ENCODE measurements at places on chromosomes 11 and 22. TPM values are rescaled to one million over a fixed set of nuclear protein-coding genes. Genes with fewer than 3 reads are reported as not detected.

- DNase-seq = no peak
- peak overlapping the region; percentile 43 for H3K4me3 ChIP-seq
- peaks cover 86% of the 10 kb centered on the region for H3K27me3 ChIP-seq
- no peak overlapping the region for H3K27ac ChIP-seq
- no peaks in the 10 kb centered on the region for H3K36me3 ChIP-seq
- peaks cover 16% of the 10 kb centered on the region for H3K4me1 ChIP-seq
Observed at GRCh38 chr11:71252770-71253730, 673 bp upstream of the SHANK2 start.

DNA sequence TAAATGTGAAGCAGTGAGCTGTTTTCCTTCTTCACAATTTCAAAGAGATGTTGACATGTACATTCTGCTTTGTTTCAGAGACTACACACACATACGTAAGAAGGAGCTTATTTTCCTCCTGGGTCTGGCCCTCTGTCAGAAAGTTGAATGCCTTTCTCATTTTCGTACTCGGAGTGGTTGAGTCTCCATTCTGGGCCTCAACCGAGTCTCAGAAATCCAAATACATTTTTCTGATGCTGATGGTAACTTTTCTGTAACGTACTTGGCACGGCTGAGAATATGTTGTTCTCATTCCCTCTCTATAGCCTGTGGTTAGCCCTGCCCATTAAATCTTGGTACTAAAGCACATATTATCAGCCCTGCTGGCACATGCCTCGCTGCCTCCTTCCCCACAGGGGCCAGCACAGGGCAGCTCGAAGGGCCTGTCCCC is 25.3 kb downstream of the PARVA start:
- no peaks in the 10 kb centered on the region for H3K36me3 ChIP-seq
- H3K4me3 ChIP-seq = no peak overlapping the region
- no peak for DNase-seq
- H3K27ac ChIP-seq = peak overlapping the region; percentile 6
- H3K27me3 ChIP-seq = no peaks in the 10 kb centered on the region
- H3K4me1 ChIP-seq = peaks cover 64% of the 10 kb centered on the region

DNA sequence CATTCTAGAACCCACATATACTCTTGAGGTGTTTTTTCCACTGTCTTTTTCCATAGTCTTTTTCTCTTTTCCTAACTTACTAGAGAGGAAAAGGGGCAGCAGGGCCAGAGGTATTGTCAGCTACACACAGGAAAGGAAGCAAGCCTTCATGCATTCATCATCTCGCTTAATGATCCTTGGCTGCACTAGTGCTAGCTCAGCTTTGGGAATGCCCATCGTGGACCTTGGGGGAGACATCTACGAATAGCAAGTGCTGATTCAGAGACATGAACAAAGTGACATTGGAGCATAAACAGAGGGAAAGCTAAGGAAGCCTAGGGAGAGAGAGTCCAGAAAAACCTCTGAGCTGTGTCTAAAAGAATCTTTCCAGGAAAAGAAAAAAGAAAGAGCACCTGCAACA is 466.3 kb upstream of the ARHGAP42 start:
- H3K36me3 ChIP-seq = no peaks in the 10 kb centered on the region
- no peak for DNase-seq
- H3K4me3 ChIP-seq = no peak overlapping the region

GRCh38 chr11:99176430-99176829 is 155.7 kb downstream of the CNTN5 start:
- no peaks in the 10 kb centered on the region for H3K4me1 ChIP-seq
- no peaks in the 10 kb centered on the region for H3K27me3 ChIP-seq
- H3K36me3 ChIP-seq = no peaks in the 10 kb centered on the region
- no peak for DNase-seq
- no peak overlapping the region for H3K4me3 ChIP-seq

- H3K27ac ChIP-seq = peak overlapping the region; percentile 83
- H3K36me3 ChIP-seq = no peaks in the 10 kb centered on the region
- peaks cover 99% of the 10 kb centered on the region for H3K4me1 ChIP-seq
- H3K4me3 ChIP-seq = peak overlapping the region; percentile 37
- peak; percentile 82 for DNase-seq
Observed at GRCh38 chr11:118911880-118912741, 13.6 kb downstream of the BCL9L start.

- H3K36me3 ChIP-seq = no peaks in the 10 kb centered on the region
- no peak overlapping the region for H3K27ac ChIP-seq
Observed at GRCh38 chr22:43345761-43346301, 2.7 kb upstream of the SCUBE1 start.

GRCh38 chr11:113871336-113871735 is 4.0 kb downstream of the USP28 start:
- H3K27me3 ChIP-seq = no peaks in the 10 kb centered on the region
- no peak overlapping the region for H3K4me3 ChIP-seq
- H3K27ac ChIP-seq = peak overlapping the region; percentile 92
- no peaks in the 10 kb centered on the region for H3K36me3 ChIP-seq
- DNase-seq = no peak
- peaks cover 11% of the 10 kb centered on the region for H3K4me1 ChIP-seq

DNA sequence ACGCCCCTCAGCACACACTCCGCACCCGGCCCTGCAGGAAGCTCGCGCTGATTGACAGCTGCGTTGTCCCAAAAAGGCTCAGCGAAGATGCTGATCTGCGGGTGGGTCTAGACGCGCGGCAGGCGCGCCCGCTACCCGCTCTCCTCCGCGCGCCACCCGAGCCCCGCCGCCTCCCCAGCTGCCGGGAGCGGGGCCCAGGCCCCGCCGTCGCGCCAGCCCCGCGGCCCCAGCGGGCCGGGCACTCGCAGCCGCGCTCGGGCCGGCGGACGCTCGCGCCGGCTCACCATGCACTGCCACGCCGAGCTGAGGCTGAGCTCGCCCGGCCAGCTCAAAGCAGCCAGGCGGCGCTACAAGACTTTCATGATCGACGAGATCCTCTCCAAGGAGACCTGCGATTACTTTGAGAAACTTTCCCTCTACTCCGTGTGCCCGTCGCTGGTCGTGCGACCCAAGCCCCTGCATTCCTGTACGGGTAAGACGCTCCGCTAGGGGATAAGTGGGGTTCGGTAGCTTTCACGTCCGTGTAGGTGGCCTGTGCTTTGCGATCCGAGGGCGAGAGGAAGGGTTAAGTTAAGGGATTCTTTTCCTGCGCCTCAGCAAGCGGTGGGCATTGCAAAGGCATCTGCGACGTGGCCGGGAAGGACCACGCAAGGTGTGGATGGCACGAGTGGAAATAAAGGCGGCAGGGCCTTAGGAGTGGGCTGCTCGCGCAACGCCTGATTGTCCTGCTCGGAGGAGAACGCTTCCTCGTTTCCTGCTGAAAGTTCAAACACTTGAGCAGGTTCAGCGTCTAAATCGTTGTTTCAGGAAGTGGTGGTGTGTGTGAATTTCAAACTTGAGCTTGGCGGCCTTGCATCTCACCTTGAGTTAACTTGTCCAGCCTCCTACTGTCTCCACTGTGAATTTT is at the start of gene BARX2:
Gene BARX2 (plus strand): TSS at position 98 of the 907 bp plus-strand sequence. CDS start 188 bp downstream, at position 286.
- H3K4me3 ChIP-seq = peak within 1 kb of the TSS; percentile 31
- H3K27me3 ChIP-seq = peaks cover 24% of the 10 kb centered on the region
- H3K36me3 ChIP-seq = no peaks in the 10 kb centered on the region

DNA sequence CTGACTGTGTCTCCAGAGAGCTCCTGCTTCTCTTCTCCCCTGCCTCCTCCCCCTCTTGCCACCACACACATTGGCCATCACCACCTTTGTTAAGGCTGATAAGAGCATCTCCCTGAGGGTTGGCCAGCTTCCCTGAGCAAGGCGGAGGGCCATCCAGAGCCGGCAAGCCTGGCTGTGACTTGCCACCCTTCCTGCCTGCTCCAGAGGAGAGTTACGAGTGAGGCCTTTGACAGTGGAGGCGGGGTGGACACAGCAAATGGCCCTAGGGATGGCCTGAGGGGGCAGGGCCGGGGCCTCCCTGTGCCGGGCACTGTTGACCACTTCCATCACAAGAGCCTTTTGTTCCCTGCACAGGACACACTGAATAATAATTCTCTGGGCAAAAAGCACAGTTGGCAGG is 5.4 kb downstream of the FREY1 start:
- H3K27ac ChIP-seq = no peak overlapping the region
- peaks cover 49% of the 10 kb centered on the region for H3K27me3 ChIP-seq
- H3K36me3 ChIP-seq = no peaks in the 10 kb centered on the region

- H3K27me3 ChIP-seq = no peaks in the 10 kb centered on the region
- peak overlapping the region; percentile 39 for H3K27ac ChIP-seq
- H3K4me1 ChIP-seq = peaks cover 77% of the 10 kb centered on the region
Observed at GRCh38 chr22:38305471-38306448, 11.5 kb downstream of the CSNK1E start.

DNA sequence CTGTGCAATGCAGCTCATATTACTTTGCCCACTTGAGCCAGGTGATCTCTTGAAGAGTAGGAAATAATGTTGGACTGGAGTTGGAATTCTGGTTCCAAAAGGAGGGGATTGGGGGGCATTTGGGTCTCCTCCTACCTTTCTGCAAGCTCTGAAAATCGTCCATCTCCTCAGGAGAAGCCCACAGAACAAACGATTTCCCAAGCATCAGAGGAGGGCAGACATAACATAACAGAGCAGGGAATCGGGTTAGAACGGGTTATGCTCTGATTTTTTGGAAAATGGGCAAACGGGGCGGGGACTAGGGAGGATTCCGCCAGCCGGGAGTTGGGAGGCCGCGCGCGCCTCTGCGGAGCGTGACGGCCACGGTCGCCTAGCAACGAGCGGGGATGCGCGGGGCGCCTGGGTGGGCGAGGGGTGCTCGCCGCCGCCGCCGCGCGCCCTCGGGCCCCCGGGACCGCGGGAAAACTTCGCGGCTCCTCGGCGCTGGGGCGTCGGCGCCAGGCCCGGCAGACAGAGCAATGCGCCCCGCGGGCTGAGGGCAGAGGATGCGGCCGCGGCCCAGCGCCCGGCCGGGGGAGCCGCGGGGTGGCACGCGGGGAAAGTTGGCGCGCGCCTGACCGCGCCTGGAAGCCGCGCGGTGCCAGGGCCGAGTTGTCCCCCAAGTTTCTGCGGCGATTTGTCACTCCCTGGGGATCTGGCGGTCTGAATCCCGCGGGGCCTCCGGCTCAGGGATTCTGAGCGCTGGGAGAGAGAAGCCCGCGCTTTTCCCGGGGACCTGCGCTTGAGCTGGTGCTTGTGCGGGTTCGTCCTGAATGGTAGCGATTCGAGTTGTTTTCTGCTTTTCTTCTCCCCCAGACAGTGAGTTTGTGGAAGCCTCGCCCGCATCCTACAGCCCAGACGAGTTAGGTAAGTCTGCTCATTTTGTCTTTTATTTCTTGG is 27.8 kb upstream of the AMOTL1 start:
- peak; percentile 63 for DNase-seq
- H3K27me3 ChIP-seq = no peaks in the 10 kb centered on the region
- H3K36me3 ChIP-seq = no peaks in the 10 kb centered on the region
- peak overlapping the region; percentile 64 for H3K4me3 ChIP-seq

DNA sequence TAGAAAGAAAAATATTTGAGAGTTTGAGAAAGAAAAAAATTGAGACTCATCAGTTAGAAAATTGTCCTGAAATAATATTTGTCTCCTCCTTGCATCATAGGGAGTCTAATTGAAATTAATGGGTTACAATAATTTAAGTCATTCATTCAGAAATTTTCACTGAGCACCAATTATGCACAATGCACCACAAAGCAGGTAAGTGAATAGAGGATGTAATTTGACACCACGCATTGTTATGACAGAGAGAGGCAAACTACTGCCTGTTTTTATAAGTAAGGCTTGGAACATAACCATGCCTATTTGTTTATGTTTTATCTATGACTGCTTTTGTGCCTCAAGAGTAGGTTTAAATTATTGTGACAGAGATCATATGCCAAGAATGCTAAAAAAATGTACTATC is 537.9 kb upstream of the FAT3 start:
- no peaks in the 10 kb centered on the region for H3K4me1 ChIP-seq
- no peak overlapping the region for H3K27ac ChIP-seq
- no peak overlapping the region for H3K4me3 ChIP-seq
- H3K27me3 ChIP-seq = no peaks in the 10 kb centered on the region

DNA sequence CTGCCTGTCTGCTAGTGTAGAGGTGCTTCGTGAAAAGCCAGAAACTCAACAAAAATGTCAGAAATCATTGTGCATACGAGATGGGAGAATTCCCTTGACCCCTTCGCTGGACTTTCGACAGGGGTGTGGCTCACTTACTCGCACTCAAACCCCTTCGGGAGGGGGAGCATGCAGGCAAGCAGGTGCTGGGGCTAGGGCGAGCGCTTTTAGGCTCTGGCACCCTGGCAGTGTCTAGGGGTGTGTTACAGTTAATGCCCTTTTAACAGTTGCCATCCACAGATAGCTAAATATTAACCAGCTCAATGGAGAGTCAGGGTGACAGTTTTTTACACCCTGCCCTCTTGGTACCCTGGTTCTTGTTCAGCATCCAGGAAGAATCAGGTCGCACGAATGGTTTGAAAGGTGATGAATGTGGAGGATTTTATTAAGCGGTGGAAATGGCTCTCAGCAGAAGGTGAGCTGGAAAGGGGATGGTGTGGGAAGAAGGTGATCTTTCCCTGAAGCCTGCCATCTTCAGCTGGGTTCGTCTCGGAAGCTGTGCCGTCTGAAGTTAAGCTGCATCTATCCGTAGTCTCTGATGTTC is 59.6 kb upstream of the SHANK2 start:
- H3K27me3 ChIP-seq = peaks cover 10% of the 10 kb centered on the region
- H3K27ac ChIP-seq = no peak overlapping the region
- H3K36me3 ChIP-seq = no peaks in the 10 kb centered on the region
- no peak for DNase-seq
- H3K4me3 ChIP-seq = no peak overlapping the region

DNA sequence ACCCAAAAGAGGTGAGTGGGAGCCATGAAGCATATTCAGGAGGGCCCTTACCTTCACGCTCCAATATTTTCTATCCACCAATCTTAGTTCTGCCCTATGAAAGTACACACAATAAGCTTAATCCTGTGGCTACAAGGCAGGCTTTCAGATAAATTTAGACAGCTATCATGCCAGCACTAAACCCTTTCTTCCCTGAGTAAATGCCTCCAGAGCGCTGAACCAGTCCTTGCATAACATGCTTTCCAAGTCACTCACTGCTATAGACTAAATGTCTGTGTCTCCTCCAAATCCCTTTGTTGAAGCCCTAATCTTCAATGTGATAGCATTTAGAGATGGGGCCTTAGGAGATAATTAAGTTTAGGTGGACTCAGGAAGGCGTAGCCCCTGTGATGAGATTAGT is 50.3 kb upstream of the FIBIN start:
- no peaks in the 10 kb centered on the region for H3K27me3 ChIP-seq
- no peaks in the 10 kb centered on the region for H3K4me1 ChIP-seq
- no peaks in the 10 kb centered on the region for H3K36me3 ChIP-seq
- no peak overlapping the region for H3K4me3 ChIP-seq

- H3K4me1 ChIP-seq = peaks cover 31% of the 10 kb centered on the region
- H3K36me3 ChIP-seq = no peaks in the 10 kb centered on the region
- H3K27me3 ChIP-seq = no peaks in the 10 kb centered on the region
- no peak overlapping the region for H3K4me3 ChIP-seq
Observed at GRCh38 chr11:86511086-86511551, 136.4 kb downstream of the CCDC81 start.

GRCh38 chr22:42704896-42705295 is 15.8 kb downstream of the A4GALT start:
- DNase-seq = no peak
- no peaks in the 10 kb centered on the region for H3K36me3 ChIP-seq
- H3K27ac ChIP-seq = no peak overlapping the region
- peaks cover 63% of the 10 kb centered on the region for H3K4me1 ChIP-seq

GRCh38 chr11:855330-855674 is 12.7 kb downstream of the TSPAN4 start:
- DNase-seq = no peak
- H3K4me1 ChIP-seq = peaks cover 57% of the 10 kb centered on the region
- no peaks in the 10 kb centered on the region for H3K27me3 ChIP-seq
- H3K4me3 ChIP-seq = no peak overlapping the region

GRCh38 chr11:19187114-19187832 is 14.5 kb downstream of the CSRP3 start:
- peak overlapping the region; percentile 6 for H3K27ac ChIP-seq
- DNase-seq = no peak
- no peaks in the 10 kb centered on the region for H3K4me1 ChIP-seq
- peaks cover 87% of the 10 kb centered on the region for H3K36me3 ChIP-seq

Gene GAB4
- not detected for total RNA-seq

Gene CCDC15
- 0.18 TPM for total RNA-seq

Gene SPON1
- 7.1 TPM for total RNA-seq

Gene MS4A4E
- total RNA-seq = 0.28 TPM

Gene BTBD18
- total RNA-seq = not detected

Gene RIMBP3B
- not detected for total RNA-seq
